ENCODE measurements at places on chromosomes 12 and 14. TPM values are rescaled to one million over a fixed set of nuclear protein-coding genes. Genes with fewer than 3 reads are reported as not detected.

SERPINA10 gene
- total RNA-seq, result not detected

DNA sequence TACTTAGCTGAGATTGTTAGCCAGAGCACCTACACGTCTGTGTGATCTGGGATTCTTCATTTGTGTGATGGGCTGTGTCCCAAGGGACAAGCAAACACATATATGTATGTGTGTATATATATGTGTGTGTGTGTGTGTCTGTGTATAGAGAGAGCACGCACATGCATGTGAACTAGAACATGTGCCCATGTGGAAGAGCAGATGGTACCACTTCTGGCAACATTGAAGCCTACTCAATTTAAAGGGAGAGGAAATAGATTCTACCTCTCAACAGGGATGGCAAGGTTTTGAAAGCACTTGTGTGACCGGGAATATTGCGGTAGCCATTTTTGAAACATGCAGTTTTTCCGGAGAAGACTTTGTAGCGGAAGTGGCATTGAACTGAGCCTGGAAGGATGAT lies 1.4 kb downstream of the TOMM20L start:
- DNase-seq, result no peak

GRCh38 chr14:62952226-62952625 lies 93.0 kb downstream of the KCNH5 start:
- no peak for DNase-seq

NANOG gene
- total RNA-seq, result not detected

KIF5A gene
- 1.2 TPM for total RNA-seq

DNA sequence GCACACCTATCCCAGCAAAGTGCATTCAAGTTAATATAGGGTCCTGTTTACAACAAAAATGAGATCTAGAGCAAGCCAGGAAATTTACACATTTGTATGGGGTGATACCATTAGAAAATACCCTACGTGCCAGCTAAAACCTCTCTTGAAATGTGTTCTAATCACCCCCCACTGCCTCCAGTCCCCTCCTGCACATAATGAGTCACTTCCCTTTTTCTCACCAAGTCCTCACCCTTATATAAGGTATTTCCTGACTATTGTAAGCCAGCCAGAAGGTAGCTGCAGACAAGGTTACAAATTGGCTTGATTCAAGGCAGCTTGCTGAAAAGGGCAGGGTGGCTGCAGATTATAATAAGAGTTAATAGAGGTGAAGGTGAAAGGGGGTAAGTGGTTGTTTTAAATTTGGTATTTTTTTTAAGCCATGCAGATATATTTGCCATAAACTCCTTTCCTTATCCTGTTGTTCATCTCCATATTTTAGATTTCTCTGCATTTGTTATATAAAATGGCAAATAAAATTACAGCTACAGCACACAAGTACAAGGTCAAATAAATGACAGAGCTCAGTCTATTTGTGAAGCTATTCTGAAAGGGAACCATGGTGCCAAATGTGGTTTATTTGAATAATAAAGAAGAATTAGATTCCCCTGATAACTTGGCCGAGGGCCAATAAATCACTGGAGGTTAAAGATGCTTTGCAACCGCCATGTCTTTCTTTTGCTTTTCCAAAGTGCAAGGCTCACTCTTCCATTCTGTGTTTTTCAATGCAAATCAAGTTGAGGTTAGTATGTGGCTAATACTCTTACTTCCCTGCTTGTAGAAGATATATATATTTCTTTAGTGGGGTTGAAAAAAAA lies 385.9 kb downstream of the EGLN3 start:
- DNase-seq, result peak; percentile 11

- no peak for DNase-seq
Observed at GRCh38 chr12:25322351-25322750, 71.6 kb upstream of the KRAS start.

DNA sequence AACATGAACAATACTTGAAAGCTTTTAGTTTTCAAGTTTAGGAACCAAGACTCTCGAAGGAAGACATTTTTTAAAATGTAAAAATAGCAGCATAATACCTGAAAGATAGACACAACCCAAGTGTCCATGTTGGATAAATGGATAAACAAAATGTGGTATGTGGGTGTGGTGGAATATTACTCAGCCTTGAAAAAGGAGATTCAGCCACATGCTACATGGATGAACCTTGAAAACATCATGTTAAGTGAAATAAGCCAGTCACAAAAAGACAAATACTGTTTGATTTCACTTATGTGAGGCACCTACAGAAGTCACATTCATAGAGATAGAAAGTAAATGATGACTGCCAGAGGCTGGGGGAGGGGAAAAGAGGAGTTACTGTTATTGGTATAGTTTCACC lies 228.7 kb downstream of the FBXL14 start:
- DNase-seq, result no peak

Data from HFFc6 (cell line).